Aortic smooth muscle cell (primary cell): ENCODE measurements at places on chromosomes 1 and 21. TPM values are rescaled to one million over a fixed set of nuclear protein-coding genes. Genes with fewer than 3 reads are reported as not detected.

Gene CCDC17
- 0.53 and 0.75 TPM in 2 replicates for total RNA-seq

Gene COL8A2
- total RNA-seq, result 5.7 and 5.9 TPM in 2 replicates

Gene CD5L
- total RNA-seq, result not detected in 2 replicates

Gene SUSD4
- total RNA-seq, result not detected in 2 replicates

Gene FMO4
- total RNA-seq, result 4.0 and 5.0 TPM in 2 replicates

Gene IFI44L
- 11.9 and 17.2 TPM in 2 replicates for total RNA-seq

Gene FAM72D
- 0.93 and 1.1 TPM in 2 replicates for total RNA-seq

Gene TMEM81
- 1.2 and 1.6 TPM in 2 replicates for total RNA-seq

Gene RGS16
- total RNA-seq, result 0.40 and 0.87 TPM in 2 replicates

Gene CELA3B
- total RNA-seq, result not detected in 2 replicates

Gene GJC2
- 3.2 and 4.6 TPM in 2 replicates for total RNA-seq

Gene LRRC7
- total RNA-seq, result not detected in 2 replicates

Gene REG4
- not detected in 2 replicates for total RNA-seq

Gene RHCE
- total RNA-seq, result 0.79 and 0.81 TPM in 2 replicates

Gene ATP1A2
- total RNA-seq, result under 0.01 and 0.31 TPM in 2 replicates

Gene DOP1B
- total RNA-seq, result 3.6 and 4.2 TPM in 2 replicates

Gene PHACTR4
- 6.3 and 9.0 TPM in 2 replicates for total RNA-seq

Gene OSCP1
- 9.9 and 11.9 TPM in 2 replicates for total RNA-seq
